ENCODE measurements at places on chromosomes 7 and 10. TPM values are rescaled to one million over a fixed set of nuclear protein-coding genes. Genes with fewer than 3 reads are reported as not detected.

CNPY1 gene
- not detected for total RNA-seq

NRCAM gene
- 0.93 TPM for total RNA-seq

TFR2 gene
- 2.1 TPM for total RNA-seq

DNA sequence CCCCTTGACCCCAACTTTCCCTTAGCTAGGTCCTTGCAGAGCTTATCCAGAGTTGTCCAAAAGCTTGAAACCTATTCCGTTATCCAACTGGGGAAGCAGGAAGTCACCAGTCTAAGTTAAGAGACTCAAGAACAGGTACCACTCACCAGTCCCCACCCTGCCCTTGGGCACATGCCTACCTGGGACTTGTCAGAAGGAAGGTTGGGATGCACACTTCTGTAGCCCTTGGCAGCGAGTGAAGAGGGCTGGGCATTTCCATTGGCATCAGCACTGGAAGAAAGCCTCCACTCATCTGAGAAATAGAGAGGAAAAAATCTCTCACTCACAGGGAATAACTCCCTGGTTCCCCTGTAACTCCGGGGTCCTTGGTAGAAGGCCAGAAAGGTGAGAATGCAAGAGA is 131.0 kb upstream of the PDLIM1 start:
- peaks cover 16% of the 10 kb centered on the region for H3K36me3 ChIP-seq
- H3K4me1 ChIP-seq = peaks cover 5% of the 10 kb centered on the region
- H3K27me3 ChIP-seq = no peaks in the 10 kb centered on the region
- peak overlapping the region; percentile 73 for H3K27ac ChIP-seq
- H3K4me3 ChIP-seq = no peak overlapping the region

GRCh38 chr7:139973101-139974050 is 89.4 kb downstream of the PARP12 start:
- no peak for DNase-seq
- H3K27ac ChIP-seq = no peak overlapping the region
- H3K36me3 ChIP-seq = no peaks in the 10 kb centered on the region

- no peaks in the 10 kb centered on the region for H3K27me3 ChIP-seq
- no peak overlapping the region for H3K27ac ChIP-seq
- DNase-seq = no peak
- H3K4me3 ChIP-seq = no peak overlapping the region
These were observed 16.5 kb downstream of the TRIL start for GRCh38 chr7:28941633-28942032.

- H3K27ac ChIP-seq = no peak overlapping the region
- no peak for DNase-seq
- H3K36me3 ChIP-seq = no peaks in the 10 kb centered on the region
- H3K4me1 ChIP-seq = no peaks in the 10 kb centered on the region
- no peak overlapping the region for H3K4me3 ChIP-seq
These were observed 34.7 kb upstream of the CALN1 start for GRCh38 chr7:72446591-72447462.

GRCh38 chr7:11343818-11344413 is 370.2 kb downstream of the PHF14 start:
- no peak for DNase-seq
- H3K4me3 ChIP-seq = peak overlapping the region; percentile 20
- no peak overlapping the region for H3K27ac ChIP-seq
- no peaks in the 10 kb centered on the region for H3K27me3 ChIP-seq
- H3K36me3 ChIP-seq = no peaks in the 10 kb centered on the region

GRCh38 chr7:12801107-12801506 is 113.7 kb downstream of the ARL4A start:
- no peak for DNase-seq
- no peaks in the 10 kb centered on the region for H3K27me3 ChIP-seq
- H3K4me3 ChIP-seq = no peak overlapping the region
- no peak overlapping the region for H3K27ac ChIP-seq
- H3K36me3 ChIP-seq = no peaks in the 10 kb centered on the region
- H3K4me1 ChIP-seq = peaks cover 9% of the 10 kb centered on the region

DNA sequence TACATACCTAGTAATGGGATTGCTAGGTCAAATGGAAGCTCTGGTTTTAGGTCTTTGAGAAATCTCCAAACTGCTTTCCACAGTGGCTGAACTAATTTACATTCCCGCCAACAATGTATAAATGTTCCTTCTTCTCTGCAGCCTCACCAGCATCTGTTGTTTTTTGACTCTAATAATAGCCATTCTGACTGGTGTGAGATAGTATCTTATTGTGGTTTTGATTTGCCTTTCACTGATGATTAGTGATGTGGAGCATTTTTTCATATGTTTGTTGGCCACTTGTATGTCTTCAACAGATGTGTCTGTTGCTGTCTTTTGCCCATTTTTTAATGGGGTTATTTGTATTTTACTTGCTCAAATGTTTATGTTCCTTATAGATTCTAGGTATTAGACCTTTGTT is 675.5 kb downstream of the SUGCT start:
- no peaks in the 10 kb centered on the region for H3K36me3 ChIP-seq
- no peak for DNase-seq

All from aorta (tissue), 5 donors.